ENCODE measurements at places on chromosomes 7 and 10.

DNA sequence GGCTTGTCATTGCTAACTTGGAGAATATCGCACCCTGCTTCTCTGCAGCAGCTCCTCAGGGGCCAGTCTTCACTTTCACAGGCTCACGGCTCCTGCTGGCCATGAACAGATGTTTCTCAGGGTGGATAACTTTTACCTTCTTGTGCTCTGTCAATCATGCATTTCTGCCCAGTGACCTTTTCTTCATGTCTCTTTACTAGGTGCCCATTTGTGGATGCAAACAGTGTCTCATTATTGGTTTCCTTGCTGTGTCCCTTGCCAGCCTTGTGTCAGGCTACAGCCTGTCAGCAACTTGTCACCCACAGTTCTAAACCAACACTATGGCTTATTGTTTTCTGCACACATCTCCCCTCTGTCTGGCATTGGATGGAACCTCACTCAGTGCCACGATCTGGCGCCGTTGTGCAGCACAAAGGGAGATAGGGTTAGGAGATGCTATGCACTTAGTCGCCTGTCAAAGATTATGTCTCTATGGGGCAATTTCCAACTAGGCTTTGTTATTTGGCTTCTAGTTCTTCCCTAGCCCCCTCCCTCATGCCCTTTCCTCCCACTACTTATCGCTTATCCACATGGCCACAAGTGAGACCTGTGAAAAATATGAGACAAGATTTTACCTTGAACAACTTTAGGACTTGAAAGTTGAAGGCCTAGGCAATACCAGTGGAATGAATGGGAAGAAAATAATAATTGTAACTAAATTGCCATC is 45.7 kb upstream of the NXPH1 start:
- DNase-seq, result no peak

DNA sequence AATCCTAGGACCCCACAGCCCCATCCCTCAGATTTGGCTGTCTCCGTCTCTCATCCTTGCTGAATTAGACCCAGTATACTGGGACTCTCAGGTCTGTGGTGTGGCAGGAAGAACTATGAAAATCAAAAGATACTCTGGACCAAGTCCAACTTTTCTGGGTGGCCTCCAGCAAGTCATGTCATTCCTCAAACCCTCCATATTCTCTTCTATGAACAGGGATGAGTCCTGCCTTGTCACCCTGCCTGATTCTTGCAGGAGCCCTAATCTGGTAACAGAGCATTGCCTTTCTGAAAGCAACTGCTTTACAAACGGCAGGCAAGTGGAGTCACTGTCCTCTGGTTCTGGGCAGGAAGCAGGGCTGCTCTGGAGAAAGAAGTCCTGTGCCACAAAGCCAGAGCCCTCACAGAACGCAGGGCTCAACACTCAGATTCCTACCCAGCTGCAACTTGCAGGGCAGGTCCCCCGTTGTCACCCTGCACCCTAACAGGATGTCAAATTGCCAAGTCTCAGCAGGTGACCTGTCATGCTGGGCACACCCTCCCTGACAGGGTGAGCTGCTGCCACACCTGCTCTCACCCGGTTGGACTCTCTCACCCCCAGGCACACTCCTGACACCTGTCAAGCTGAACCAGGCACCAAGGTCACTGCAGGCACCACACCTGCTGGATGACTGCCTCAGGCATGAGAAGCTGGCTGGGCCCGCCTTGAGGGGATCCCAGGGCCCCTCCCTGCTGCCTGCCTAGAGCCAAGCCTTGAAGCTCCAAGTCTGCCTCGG is 227.7 kb downstream of the KCNMA1 start:
- DNase-seq, result no peak

GRCh38 chr10:230758-231157 is 95.5 kb downstream of the ZMYND11 start:
- DNase-seq, result no peak

- no peak for DNase-seq
Observed at GRCh38 chr10:88896994-88897853, 17.2 kb downstream of the STAMBPL1 start.

DNA sequence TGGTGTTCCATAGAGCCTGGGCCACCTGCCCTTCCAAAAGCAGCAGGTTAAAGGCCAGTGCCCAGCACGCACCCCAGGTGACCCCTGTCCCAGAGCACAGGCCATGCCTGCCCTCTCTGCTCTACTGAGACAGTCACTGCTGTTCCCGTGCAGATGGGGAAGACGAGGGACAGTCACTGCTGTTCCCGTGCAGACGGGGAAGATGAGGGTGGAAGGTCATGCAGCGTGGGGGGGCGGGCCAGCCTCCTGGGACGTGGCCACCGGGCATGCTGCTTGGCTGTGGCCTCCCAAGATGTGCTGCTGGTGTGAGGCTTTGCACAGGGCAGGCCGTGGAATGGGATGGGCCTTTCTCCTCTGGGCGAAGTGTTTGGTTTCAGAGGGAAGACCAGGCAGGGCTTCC is 18.4 kb downstream of the LRRC27 start:
- DNase-seq, result no peak

GRCh38 chr7:521221-522070 is 1.8 kb upstream of the PDGFA start:
- DNase-seq, result no peak

DNA sequence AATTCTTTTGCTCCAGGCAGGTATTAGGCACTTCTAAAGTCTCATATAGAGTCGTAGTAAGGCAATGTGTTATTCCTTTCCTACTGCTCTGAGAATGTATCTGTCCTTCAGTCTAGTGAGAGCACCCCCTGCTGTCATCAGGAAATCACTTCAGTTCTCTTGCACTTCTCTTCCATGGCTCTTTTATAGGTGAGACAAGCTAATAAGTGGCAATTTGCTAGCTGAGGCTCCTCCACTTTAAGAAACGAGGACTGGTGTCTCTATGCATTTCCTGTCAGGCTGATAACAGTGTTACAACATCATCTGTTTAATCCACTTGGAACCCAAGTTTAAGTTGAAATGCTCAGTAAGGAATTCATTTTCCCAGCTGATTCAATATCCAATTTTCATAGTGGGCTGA is 350.6 kb downstream of the TFEC start:
- DNase-seq, result no peak

- DNase-seq, result no peak
Observed at GRCh38 chr7:84204655-84205054, 10.1 kb upstream of the SEMA3A start.

GRCh38 chr7:28128608-28129007 is 52.0 kb downstream of the JAZF1 start:
- no peak for DNase-seq

GRCh38 chr10:124096494-124096893 is 3.1 kb upstream of the CHST15 start:
- no peak for DNase-seq

- no peak for DNase-seq
Observed at GRCh38 chr7:2921653-2922347, 77.7 kb upstream of the GNA12 start.

- no peak for DNase-seq
Observed at GRCh38 chr7:150553163-150553562, 14.0 kb upstream of the GIMAP4 start.

GRCh38 chr10:128027306-128027705 is 98.9 kb downstream of the MKI67 start:
- DNase-seq, result no peak

DNA sequence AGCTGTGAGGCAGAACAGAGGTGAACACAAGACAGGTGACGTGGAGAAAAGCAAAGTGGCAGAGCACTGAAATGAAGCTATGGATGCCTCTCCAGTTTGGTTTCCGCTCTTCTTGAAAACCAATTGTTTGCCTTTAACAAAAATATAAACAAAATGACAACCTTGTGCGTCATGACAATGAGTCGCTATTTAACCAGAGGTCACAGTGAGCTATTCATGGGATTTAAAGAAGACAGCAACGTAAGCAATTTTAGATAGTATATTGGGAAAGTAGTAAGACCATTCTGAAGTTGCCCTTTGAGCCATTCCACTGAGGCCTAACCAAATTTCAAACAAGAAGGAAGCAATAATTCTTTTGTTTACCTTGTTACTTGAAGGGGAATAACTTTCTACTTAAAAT is 15.2 kb upstream of the LRRTM3 start:
- DNase-seq, result no peak

DNA sequence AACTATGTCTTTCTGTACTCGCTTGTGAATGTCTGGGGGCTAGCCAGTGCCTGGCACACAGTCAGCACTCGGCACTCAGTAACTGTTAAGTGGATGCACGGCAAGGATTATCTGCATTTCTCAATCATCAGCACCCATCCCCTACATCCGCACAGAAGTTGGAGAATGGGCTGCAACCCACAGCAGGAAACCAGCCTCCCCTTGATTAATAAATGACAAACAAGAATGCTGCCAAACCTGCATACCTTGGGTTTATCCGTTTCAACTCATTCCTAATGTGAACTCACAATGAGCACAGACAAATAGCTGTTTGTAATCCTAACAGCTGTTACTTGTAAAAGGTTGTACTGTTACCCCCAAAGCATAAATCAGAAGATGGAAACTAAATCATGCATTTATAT is 28.9 kb downstream of the PPP1R3C start:
- no peak for DNase-seq

- no peak for DNase-seq
Observed at GRCh38 chr7:66352071-66352470, 146.9 kb downstream of the TPST1 start.

DNA sequence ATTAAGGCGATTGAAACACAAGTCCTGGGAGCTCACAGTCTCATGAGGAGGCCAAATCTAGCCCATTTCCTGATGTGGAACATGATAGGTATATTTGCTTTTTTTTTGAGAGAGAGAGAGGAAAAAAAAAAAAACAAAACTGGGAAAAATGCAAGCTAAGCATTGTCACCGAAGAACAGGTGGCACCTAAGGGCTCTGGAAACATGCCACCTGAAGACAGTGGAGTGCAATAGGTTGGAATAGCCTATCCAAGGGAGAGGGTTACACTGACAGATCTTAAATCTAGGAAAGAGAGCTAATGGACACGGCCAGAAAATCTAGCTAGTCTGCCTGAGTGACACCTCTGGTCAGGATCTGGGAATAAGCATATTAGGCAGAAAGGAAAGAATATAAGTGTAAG is 110.2 kb downstream of the SRI start:
- no peak for DNase-seq

Data from lower leg skin (tissue), 4 donors.